ENCODE measurements at places on chromosomes 7 and 10.

DNA sequence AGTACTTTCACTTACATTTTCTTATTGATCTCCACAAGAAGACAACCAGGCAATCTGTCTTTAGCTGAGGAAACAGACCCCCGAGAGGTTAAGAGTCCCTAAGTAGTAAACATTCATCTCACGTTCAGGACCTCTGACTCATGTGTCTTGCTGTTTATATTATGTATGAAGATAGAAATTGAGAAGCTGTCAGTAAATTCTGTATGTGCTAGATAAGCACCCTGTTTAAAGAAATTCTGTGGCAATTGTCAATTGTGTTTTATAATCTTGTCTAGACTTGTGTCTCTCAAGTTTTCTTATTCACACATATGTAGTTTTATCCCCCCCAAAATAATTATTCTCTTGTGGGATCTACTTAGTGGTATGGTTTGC is 14.5 kb downstream of the ADK start:
- DNase-seq: no peak

DNA sequence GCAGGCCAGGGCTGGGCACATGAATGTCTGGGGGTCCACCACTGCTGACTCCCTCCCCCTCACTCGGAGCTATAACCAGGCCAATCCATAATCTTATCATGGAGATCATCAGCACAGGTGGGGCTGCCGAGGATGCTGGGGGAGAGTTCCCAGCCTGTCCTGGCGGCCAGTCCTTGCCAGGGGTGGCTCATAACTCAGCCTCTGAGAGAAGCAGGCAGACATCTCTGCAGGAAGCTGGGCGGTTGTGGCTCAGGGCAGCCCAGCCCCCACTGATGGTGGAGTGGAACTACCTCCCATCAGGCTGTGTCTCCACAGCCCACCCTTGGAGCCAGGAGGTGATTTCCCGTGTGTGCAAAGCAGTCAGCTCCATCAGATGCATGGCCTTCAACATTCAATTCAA is 109.4 kb upstream of the ZNF92 start:
- no peak for DNase-seq

DNA sequence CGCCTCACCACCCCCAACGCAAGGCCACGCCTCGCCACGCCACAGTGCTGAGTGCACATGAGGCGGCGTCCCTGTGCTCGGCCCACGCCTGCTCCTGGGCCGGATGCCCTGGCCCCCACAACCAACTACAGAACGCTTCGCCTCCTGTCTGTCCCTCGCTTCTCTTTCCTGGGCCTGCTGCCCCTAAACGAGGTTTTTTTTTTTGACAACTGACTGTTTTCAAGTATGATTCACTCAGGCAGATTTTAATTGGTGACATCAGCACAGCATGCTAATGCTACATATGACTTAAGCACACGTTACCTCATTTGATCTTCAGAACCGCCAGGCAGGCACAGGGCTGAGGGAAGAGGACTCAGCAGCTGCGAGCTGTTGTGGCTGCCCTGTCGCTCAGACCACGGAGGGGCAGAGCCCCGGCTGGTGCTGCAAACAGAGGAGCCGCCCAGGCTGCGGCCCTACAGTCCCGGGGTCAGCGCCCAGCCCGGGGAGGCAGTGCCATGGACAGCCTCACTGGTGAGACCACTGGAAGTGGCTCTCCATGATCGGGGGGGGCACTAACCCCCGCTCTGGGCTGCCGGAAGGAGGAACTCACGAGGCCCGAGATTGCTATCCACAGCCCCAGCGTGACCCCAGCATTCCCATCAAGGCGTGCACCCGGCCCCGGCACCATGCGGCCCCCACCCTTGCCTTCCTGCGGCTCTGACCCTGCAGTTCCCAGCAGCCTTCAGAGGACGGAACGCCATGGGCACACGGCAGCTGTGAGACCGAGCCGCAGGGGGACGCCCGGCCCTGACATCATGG is 212.8 kb downstream of the MAD1L1 start:
- DNase-seq: no peak

- DNase-seq: no peak
These were observed 41.4 kb downstream of the CAMK1D start for GRCh38 chr10:12390733-12391132.

- DNase-seq: no peak
These were observed 16.2 kb downstream of the PFKFB3 start for GRCh38 chr10:6218692-6219493.

DNA sequence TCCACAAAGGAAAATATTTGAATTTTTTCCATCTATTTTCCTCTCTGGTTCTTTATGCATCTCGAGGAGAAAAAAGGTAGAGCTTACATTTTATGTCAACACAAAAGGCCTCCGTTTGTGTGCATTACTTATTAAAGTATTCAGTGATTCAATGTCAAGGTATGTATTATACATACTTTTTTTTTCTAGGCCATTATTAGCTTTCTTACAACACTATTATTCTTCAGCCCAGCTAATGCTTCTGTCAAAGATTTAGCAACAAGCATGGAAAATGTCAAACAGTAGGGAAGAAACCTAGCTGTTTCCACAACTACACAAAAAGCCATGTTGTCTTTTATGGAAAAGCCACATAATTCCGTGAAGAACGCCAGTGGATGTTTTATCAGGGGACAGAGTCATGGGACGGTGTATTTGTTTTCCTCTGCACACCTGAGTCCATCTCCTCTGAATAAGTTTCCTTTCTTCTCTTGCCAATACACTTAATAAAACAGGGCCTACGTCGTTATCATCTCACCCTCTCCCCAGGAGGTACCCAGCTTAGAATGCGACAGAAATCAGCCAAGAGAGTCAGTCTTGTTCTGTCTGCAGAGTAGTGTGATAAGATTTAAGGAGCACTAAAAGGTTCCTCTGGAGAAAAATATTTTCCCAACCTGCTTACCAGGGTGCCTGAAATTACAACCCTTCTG is 209.7 kb upstream of the AUTS2 start:
- DNase-seq: no peak

GRCh38 chr10:6912929-6913328 is 332.9 kb upstream of the PRKCQ start:
- DNase-seq: no peak

DNA sequence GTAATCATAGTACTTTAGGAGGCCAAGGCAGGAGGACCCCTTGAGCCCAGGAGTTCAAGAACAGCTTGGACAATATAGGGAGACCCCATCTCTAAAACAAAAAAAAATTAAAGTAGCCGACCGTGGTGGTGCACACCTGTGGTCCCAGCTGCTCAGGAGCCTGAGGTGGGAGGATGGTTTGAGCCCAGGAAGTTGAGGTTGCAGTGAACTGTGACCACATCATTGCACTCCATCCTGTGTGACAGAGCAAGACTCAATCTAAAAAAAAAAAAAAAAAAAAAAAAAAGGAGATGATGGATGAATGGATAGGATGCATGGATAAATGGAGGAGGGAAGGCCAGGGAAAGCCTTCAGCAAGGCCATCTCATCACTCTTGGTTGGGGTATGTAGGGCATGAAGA is 33.4 kb upstream of the BMPR1A start:
- no peak for DNase-seq

DNA sequence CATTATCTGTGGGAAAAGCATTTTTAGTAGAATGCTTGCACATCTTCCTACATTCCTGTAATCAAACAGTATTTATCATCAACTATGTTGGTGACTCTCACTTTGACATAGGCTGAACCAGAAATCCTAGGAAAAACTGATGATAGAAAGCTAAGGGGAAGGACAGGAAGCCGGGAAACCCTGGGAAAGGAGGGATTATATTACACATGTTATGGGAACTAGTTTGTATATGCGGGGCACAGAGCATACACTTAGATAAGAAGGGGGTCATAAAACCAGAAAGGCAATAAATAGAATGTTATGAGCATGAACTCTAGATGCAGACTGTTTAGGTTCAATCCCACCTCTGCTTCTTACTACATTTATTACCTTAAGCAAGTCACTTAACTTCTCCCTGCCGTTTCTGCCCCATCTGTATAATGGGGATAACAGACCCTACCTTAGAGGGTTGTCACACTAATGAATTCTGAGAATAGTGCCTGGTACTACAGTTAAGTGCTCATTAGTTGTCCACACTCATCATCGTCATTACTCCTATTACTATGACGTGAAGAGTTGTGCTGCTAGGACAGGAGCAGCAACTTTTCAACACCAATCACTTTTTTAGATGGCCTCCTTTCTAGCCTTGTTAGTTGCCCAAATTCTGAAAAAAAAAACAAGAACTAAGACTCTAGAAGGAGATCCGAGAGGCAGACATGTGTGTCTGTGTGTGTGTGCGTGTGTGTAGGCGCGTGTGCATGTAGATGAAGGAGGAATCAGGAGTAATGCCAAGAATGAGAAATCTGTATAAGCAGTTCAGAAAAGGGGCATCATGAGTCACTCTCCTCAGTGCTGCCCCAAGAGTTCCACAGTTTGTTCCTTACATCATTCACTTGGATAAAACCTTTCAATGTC is 52.2 kb downstream of the KMT2C start:
- no peak for DNase-seq

DNA sequence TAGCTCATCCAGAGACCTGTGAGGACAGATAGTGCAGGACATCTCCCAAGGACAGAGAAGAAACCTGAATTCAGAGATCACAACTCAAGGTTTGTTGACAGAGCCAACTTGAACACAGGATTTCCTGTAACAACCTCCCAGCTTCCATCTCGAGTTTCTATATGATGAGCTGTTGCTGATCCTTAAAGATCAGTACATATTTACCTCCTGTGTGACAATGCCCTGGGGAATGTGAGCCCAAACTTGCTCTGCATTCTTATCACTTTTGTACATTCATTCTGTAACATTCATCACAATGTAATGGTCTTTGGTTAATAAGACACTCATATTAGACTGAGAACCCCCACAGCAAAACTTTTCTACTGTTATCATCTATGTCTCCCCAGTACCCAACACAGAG is 468.6 kb downstream of the XPNPEP1 start:
- DNase-seq: no peak

DNA sequence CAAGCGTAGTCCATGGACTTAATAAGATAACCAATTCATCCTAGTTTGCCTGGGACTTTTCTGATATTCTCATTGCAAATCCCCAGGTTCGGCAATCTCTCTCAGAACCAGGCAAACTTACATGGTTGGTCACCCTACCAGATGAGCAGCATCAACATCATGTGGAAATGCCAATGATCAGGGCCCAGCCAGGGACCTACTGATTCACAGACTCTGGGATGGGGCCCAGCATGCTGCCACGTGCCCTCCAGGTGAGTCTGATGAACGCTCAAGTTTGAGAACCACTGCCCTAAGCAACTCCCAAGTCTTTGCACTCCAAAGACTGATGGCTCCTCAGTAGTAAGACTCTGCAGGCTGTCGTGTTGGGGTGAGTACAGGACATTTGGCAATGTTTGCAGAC is 2.7 kb downstream of the LAMB4 start:
- DNase-seq: no peak

GRCh38 chr10:88544140-88544870 is 38.8 kb downstream of the RNLS start:
- DNase-seq: no peak

DNA sequence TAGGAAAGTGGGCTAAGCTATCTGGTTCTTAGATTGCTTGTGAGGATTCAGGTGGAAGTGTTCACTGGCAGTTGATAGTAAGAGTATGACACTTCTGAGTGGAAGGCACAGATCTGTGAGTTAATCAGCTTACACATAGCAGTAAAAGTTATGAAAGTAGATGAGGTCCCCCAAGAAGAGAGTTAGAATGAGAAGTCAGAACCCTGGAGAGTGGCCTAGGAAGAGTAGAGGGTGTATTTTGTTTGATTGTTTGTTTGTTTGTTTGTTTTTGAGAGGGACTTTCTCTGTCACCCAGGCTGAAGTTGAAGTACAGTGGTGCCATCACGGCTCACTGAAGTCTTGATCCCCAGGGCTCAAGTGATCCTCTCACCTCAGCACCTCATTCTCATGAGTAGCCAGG is 44.1 kb downstream of the SP4 start:
- DNase-seq: no peak

GRCh38 chr10:45053569-45054100 is 52.9 kb downstream of the ZNF22 start:
- DNase-seq: no peak

DNA sequence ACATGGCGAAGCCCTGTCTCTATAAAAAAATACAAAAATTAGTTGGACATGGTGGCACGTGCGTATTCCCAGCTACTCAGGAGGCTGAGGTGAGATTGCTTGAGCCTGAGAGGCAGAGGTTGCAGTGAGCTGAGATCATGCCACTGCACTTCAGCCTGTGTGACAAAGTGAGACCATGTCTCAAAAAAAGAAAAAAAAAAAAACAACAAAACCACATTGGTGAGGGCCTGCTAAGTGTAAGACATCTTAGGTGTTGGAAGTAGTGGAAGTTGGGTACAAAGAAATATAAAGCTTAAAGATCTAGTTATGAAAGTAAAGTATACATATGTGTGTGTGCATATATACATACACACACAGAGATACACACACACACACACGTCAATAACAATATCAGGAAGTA is 228.0 kb downstream of the EXOC4 start:
- no peak for DNase-seq

DNA sequence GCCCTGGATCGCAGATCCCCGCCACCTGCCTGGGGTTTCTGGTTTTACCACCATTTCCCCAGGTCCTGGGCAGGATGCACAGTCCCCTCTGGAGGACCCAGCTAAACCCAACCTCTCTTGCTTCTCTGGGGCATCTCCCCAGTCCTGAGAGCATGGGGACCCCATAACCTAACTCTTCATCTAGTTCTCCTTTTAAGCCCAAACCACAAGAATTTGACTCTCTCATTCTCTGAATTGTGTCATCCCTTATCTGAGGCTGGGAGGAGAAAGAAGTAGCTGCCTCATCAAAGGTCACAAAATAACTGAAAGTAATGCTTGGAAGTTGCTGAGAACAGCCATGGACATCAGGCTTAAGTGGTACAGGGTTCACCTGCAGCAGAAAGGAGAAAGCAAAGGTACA is 159.9 kb downstream of the FGFR2 start:
- no peak for DNase-seq

- DNase-seq: no peak
These were observed 12.7 kb upstream of the TTYH3 start for GRCh38 chr7:2619116-2619515.

DNA sequence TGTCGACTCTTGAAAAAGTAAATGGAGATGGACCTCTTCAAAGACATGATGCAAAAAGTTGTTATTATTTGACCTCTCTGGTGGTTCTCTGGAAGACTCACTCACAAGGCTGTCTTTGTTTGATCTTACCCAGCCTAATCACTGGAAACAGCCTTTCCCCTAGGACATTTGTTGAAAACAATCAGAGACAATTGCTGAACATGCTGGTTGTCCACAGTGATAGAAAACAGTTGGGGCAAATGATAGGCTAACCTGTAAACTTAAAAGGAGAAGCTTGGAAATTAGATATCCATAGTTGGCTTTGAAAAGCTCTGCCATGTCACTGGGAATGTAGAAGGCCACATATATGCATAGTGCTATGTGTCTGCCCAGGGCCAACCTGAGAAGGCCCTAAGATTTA is 22.9 kb upstream of the TES start:
- DNase-seq: no peak

- DNase-seq: no peak
These were observed 42.9 kb upstream of the LRRC18 start for GRCh38 chr10:48982584-48982983.

DNA sequence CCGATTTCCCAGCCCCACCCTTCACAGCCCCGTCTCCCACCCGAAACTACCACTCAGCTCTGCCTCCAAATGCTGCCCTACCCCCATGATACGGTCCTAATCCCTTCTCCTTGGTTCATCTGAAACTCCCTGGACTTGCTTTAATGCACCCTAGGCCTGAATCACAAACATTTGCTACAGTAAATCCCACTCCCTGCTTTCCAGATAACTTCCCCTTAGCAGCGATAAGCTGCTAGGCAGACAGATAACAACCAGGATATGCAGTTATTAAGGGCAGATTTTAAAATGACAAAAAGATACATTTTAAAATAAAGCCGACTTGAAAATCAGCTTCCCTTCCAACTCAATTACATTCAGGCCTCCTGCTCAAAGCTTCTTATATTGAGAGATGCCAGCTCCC is 514.7 kb downstream of the GRID1 start:
- no peak for DNase-seq

Data from activated gamma-delta T cell (primary cell).